A375 (cell line): ENCODE measurements at places on chromosomes 7 and 10. TPM values are rescaled to one million over a fixed set of nuclear protein-coding genes. Genes with fewer than 3 reads are reported as not detected.

The SORCS3 gene
- total RNA-seq, result not detected in 2 replicates

The OR6B1 gene
- total RNA-seq, result not detected in 2 replicates

The VSIR gene
- total RNA-seq, result 7.4 and 9.5 TPM in 2 replicates

The MBLAC1 gene
- total RNA-seq, result 4.8 and 6.3 TPM in 2 replicates

The FAM131B gene
- total RNA-seq, result 1.4 and 2.4 TPM in 2 replicates
